ENCODE measurements at places on chromosomes 4 and X. TPM values are rescaled to one million over a fixed set of nuclear protein-coding genes. Genes with fewer than 3 reads are reported as not detected.
A peak's percentile ranks its signal among the peaks of the same experiment; 100 is the strongest.

- H3K27ac ChIP-seq, result no peak overlapping the region
- no peaks in the 10 kb centered on the region for H3K36me3 ChIP-seq
- no peak for DNase-seq
- H3K27me3 ChIP-seq, result no peaks in the 10 kb centered on the region
- no peak overlapping the region for H3K4me3 ChIP-seq
These were observed 236.0 kb downstream of the AFAP1 start for GRCh38 chr4:7703688-7704087.

GRCh38 chr4:10054571-10055041, 33.3 kb upstream of the SLC2A9 start:
- no peaks in the 10 kb centered on the region for H3K27me3 ChIP-seq
- no peak overlapping the region for H3K4me3 ChIP-seq
- no peak for DNase-seq
- no peak overlapping the region for H3K27ac ChIP-seq

The BST1 gene
- 2.3 TPM for polyA plus RNA-seq

GRCh38 chrX:9860826-9861225, 74.6 kb downstream of the SHROOM2 start:
- no peak overlapping the region for H3K4me3 ChIP-seq
- no peaks in the 10 kb centered on the region for H3K27me3 ChIP-seq
- DNase-seq, result no peak

DNA sequence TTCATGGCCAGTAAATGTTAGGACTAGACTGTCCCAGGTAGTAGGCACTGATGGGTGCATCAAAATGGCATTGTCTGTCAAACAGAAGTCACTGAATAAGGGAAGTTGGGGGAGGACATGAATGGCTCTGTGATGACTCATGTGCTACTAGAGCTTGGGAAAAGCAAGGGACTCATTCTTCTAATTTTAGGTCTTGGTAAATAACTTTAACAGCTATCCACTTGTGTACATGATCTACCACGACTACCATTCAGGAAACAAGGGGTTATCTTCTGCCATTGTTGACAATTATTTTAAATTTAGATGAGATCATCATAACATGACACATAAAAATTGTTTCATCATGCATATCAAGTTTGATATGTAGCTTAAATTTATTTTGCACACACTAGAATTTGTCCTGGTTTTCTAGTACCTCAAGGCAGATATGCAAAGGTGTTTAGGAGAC, 6.3 kb downstream of the AREG start:
- no peak overlapping the region for H3K27ac ChIP-seq
- no peaks in the 10 kb centered on the region for H3K36me3 ChIP-seq
- DNase-seq, result no peak
- H3K27me3 ChIP-seq, result no peaks in the 10 kb centered on the region

The XAGE1A gene
- polyA plus RNA-seq, result not detected

The RNF150 gene
- 4.9 TPM for polyA plus RNA-seq

GRCh38 chr4:183434264-183434663, 10.2 kb upstream of the CDKN2AIP start:
- no peaks in the 10 kb centered on the region for H3K27me3 ChIP-seq
- DNase-seq, result no peak
- no peaks in the 10 kb centered on the region for H3K4me1 ChIP-seq
- no peak overlapping the region for H3K27ac ChIP-seq
- H3K4me3 ChIP-seq, result no peak overlapping the region

DNA sequence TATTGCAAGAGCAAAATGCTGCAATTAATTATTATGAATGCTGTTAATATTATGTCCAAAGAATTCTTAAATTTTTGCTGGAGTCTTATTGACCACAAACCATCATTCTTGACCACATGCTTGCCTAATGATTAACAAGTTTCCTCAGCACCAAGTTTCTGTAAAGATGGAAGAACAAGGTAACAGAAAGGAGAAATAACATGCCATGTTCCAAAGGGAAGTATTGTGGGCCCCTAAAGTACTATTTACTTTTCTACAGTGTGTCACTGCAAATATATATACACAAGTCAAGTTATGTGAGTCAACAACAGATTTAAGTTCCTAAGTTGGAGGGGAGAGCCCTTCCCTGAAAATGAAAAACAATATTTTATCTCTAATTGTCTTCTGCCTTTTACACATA, 20.6 kb downstream of the FAM47E start:
- H3K27me3 ChIP-seq, result no peaks in the 10 kb centered on the region
- H3K27ac ChIP-seq, result no peak overlapping the region
- no peaks in the 10 kb centered on the region for H3K36me3 ChIP-seq
- no peaks in the 10 kb centered on the region for H3K4me1 ChIP-seq
- H3K4me3 ChIP-seq, result no peak overlapping the region
- DNase-seq, result no peak

The TBC1D19 gene
- polyA plus RNA-seq, result 3.5 TPM

- H3K27me3 ChIP-seq, result no peaks in the 10 kb centered on the region
- H3K36me3 ChIP-seq, result no peaks in the 10 kb centered on the region
- no peak overlapping the region for H3K27ac ChIP-seq
- no peak overlapping the region for H3K4me3 ChIP-seq
- no peak for DNase-seq
- no peaks in the 10 kb centered on the region for H3K4me1 ChIP-seq
These were observed 425.7 kb downstream of the PABPC4L start for GRCh38 chr4:133775881-133776280.

DNA sequence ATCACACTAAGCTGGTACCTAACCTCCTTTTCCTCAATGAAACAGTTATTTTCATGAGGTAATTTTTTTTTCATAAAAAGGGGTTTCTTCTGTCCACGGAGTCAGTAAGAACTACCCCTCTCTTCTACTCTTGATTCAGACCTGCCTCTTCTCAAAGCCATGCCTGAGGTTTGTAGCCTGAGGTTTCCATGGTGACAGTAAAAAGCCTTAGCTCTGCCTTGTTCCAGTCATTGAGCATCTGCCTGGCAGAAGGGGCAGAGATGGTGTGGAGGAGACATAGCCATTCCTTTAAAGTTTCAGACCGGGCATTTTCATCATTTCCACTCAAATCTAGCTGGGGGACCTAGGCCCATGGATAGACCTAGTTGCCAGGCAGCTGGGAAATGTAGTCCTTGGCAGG, 135.5 kb downstream of the REPS2 start:
- H3K36me3 ChIP-seq, result no peaks in the 10 kb centered on the region
- no peak for DNase-seq
- H3K4me1 ChIP-seq, result peaks cover 10% of the 10 kb centered on the region
- peaks cover 8% of the 10 kb centered on the region for H3K27me3 ChIP-seq

DNA sequence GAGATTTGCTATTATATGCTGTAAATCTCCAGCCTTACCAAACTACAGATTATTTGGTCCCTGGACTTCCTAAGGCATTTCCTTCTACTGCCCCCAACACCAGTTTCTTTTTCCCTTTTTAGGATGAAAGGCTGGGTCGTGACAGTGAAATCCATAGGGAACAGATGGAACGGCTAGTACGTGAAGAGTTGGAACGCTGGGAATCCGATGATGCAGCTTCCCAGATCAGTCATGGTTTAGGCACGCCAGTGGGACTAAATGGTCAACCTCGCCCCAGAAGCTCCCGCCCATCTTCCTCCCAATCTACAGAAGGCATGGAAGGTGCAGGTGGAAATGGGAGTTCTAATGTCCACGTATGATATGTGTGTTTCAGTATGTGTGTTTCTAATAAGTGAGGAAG, 67.9 kb downstream of the PKD2 start:
- no peaks in the 10 kb centered on the region for H3K27me3 ChIP-seq
- no peak overlapping the region for H3K4me3 ChIP-seq

The RNF212 gene
- polyA plus RNA-seq, result 6.6 TPM

GRCh38 chrX:103406256-103406655, 29.9 kb downstream of the BEX3 start:
- no peak overlapping the region for H3K4me3 ChIP-seq
- no peaks in the 10 kb centered on the region for H3K4me1 ChIP-seq
- peaks cover 19% of the 10 kb centered on the region for H3K27me3 ChIP-seq
- no peak overlapping the region for H3K27ac ChIP-seq
- no peak for DNase-seq
- H3K36me3 ChIP-seq, result no peaks in the 10 kb centered on the region

- H3K27me3 ChIP-seq, result no peaks in the 10 kb centered on the region
- H3K4me3 ChIP-seq, result no peak overlapping the region
- H3K4me1 ChIP-seq, result no peaks in the 10 kb centered on the region
- H3K36me3 ChIP-seq, result no peaks in the 10 kb centered on the region
- DNase-seq, result peak; percentile 47
These were observed 207.2 kb downstream of the NLGN4X start for GRCh38 chrX:6021316-6022091.

DNA sequence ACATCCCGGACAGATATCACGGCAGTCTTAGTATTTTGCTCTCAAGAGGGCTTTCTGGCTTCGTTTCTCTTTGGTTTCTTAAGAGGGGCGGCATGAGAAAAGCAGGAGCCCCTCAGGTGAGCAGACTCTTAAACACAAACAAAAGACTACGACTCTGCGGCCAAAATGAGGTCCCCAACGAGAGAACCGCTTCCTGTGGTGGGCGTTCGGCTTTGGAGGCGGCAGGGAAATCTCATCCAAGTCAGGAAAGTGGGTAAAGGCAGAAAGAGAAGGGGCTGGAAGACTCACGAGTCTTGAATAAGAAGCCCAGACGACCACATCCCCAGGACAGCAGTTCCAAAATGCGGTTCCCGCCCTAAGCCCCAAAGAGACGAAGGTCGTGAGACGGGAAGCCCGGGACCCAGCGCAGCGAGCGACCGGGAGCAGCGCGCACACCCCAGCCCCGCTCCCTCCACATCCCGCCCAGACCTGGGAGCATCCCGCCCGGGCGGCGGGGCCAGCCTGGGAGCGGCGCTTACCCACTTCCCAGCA, 409 bp downstream of the UGDH start:
- no peaks in the 10 kb centered on the region for H3K27me3 ChIP-seq
- H3K4me1 ChIP-seq, result peaks cover 49% of the 10 kb centered on the region
- peak overlapping the region; percentile 92 for H3K27ac ChIP-seq
- no peaks in the 10 kb centered on the region for H3K36me3 ChIP-seq
- peak overlapping the region; percentile 66 for H3K4me3 ChIP-seq
